Activated gamma-delta T cell treated with anti-CD3 and anti-CD28 coated beads, Interleukin-2, amount 50 U/mL, for 16 hours (primary cell): ENCODE measurements at places on chromosomes 12 and 14.

- DNase-seq = no peak
Measured at GRCh38 chr12:28966046-28966780, 182.9 kb upstream of the FAR2 start.

DNA sequence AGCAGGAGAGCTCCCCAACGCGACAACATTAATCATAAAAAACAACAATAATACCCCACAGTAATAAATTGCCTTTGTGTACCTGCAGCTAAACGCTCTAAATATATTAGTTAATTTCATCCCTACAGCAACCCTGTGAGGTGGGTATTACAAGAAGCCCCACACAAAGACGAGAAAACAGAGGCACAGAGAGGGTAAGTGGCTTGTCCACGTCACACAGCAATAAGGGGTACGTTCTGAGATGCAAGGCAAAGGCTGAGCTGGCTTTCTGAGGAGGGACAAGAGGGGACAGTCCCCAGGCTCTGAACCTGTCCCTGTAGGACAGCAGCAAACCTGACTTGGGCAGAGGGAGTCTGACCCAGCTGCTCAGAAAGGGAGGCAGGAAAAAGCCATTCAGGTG lies 78.2 kb downstream of the NCOR2 start:
- DNase-seq = no peak

DNA sequence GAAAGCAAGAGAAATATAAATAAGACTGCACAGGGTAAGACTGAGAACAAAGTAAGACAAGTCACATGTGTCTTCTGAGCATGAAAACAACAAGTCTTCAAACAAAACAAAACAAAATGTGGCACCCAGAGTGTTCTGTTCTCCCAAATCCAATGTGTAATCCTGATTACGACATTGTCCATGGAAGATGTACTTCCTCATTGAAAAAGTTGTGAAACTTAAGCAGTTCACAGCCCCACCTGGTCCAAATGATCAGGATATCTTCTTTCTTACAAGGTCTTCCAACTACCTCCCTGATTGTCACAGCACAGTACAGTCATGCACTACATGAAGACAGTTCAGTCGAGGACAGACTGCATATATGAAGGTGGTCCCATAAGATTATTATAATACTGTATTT lies 23.3 kb upstream of the NEK9 start:
- no peak for DNase-seq

DNA sequence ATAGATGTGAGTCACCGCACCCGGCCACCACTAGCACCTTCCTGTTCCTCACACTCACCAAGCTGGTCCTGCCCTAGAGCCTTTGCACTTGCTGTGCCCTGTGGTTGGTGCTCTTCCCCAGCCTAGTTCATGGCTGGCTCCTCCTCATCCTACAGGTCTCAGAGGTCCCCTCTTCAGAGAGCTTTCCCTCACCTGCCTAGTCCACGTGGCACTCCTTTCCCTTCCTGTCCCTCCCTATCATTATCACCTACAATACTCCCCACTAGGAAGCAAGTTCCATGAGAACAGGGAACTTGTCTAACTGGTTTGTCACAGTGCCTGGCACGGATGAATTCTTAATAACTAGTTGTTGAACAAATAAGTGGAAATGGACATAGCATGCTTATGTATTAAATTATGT lies 24.0 kb upstream of the TMED10 start:
- no peak for DNase-seq

- no peak for DNase-seq
Measured at GRCh38 chr14:102492531-102492910, 17.1 kb downstream of the ANKRD9 start.

GRCh38 chr12:39617887-39618286 lies 1.7 kb downstream of the ABCD2 start:
- DNase-seq = no peak

DNA sequence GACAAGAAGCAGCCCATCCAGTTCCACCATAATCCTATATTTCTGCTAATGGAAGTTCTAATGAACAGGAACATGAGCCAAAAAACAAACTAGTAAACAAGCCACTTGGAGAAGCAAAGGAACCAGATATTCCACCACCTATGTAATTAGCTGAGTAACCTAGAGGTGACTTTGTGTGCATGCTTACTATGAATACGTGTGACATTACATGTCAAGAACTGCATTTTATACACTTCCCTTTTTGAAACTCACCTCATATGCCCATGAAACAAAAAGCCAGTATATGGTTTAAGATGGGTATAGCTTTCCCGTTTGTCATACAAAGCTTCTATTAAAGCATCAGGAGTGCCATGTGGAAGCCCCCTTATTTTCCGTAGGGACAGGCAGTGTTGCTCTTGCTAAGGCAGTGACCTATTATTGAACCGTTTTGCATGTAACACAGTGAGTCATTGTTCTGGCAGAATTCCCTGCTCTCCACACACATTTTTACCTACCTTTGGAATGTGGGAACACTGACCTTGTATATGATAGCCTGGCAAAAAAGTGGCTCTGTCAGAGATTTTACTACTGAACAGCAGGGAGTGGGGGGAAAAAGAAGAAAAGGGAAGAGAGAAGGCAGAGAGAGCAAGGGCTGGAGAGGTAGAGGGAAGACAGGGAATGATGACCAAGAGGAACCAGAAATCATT lies 34.8 kb upstream of the FRMD6 start:
- no peak for DNase-seq
